ENCODE measurements at places on chromosomes 12 and 14.

- peak; percentile 39 for DNase-seq
Observed at GRCh38 chr12:95201056-95201670, 16.1 kb downstream of the FGD6 start.

DNA sequence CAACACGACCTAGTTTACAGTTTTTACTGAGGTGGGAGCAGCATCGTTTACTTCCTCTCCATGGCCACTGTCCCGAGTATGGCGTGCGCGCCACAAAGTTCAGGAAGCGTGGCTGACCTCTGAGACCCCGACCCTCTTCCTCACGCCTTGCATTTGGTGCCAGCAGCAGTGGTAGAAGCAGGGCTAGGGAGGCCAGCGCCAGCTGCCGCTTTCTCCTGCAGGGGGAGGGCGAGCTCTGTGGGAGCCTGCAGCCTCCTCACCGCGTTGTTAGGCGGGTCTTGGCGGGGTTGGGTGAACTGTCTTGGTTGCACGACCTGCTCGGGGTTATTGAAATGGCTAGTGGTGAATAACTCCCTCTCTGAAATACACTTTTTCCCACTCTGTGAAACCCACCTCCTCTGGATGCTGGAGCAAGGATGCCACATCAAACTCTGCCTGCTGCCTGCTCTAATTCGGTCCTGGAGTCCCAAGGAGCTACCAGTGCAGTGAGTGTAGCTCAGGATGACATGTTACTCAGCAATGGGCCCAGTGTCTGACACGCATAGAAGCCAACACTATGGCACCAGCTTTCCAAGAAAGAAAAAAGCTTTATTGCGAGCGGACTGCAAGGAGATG is 22.3 kb upstream of the TDRD9 start:
- DNase-seq: no peak

- DNase-seq: no peak
Observed at GRCh38 chr14:24613747-24614146, 4.3 kb upstream of the GZMH start.

GRCh38 chr12:115407036-115407435 is 723.1 kb upstream of the TBX3 start:
- DNase-seq: no peak

- DNase-seq: peak; percentile 94
Observed at GRCh38 chr12:10182354-10183049, 3.7 kb downstream of the TMEM52B start.

DNA sequence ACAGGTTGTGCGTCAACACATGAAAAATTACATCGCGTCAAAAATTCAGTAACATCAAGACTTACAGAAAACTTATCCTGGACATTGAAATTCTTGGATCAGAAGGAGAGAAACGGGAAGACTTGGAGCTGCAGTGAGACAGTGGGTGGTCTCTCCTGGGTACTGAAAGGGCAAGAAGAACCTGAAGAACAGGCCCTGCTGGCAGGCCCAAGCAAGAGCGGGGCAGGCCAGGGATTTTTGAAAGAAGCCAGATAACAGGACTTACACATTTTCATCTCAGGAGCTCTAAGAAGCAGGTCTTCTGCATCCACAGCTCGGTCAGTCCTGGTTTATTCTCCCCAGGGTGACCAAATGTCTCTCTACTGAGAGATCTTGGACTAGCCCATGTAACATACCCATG is 466.5 kb upstream of the SOX5 start:
- no peak for DNase-seq

DNA sequence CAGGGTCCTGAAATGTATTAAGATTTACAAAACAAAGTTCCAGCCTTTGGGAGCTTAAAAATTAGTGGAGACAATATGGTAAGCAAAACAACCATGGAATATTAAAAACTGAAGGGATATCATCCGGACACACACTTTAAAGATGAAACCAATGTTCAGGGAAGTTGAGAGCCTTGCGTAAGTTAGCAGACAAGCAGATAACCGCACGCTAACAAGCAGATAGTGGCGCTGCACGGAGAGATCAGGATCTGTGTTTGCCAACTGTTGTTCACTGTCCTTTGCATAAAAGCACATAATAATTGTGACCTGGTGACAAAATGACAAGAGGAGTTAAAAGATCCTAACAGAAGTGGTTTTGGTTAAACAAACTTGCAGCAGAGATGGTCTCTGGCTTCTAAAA is 14.3 kb upstream of the TMEM229B start:
- no peak for DNase-seq

DNA sequence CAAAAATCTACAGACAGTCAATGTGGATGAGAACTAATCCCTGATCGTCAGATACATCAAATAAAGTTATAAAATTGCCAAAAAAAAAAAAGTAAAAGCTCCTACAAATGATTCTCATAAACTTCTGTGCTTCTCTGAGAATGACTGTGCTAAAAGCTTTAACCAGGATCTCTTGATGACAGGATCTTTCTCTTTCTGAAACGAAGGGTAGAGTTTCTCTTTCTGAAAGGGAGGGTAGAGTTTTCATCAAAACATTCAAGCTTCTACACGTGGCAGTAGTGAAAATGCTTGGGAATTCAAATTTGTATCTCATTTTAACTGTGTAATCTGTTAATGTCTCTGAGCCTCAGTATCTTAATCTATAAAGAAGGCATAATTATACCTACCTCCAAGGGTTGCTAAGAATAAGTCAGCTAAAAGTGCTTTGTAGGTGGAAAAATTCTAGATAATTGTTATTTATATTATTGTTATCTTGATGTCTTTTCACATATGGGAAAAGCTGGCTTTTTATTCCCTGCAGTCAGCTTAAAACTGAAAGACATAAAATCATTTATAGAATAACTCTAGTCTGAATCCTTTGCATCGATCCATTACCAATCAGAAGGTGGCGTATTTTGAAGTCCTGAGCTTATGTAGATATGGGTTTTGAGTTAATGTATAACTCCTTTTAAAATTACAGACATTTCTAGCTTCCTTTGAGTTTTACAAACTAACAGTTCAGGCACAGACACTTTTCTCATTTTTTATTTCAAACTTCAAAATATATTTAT is 157.4 kb downstream of the DACT1 start:
- no peak for DNase-seq

- DNase-seq: no peak
Observed at GRCh38 chr12:109995361-109995685, 845 bp downstream of the GIT2 start.

DNA sequence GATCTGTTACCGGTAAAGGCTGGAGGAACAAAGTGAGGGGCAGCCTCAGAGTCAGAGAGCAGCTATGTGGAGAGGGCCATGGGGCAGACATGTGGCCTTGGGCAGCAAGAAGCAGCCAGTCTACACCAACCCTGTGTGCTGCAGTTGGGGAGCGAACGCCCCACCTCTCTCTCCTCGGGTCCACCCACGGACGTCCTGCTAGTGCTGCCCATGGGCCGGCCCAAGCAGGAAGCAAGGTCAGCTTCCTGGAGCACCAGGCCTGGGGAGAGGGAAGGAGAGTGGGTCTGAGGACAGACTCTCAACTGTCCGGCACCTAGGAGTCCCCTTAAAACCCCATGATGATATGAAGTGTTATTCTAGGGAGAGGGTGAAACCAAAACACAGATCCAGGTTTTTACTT is 254.8 kb upstream of the FKBP4 start:
- no peak for DNase-seq

- peak; percentile 81 for DNase-seq
Observed at GRCh38 chr14:55092341-55092740, 36.7 kb upstream of the LGALS3 start.

- no peak for DNase-seq
Observed at GRCh38 chr12:42677461-42677860, 87.9 kb upstream of the PRICKLE1 start.

GRCh38 chr14:34691206-34691605 is 23.2 kb downstream of the CFL2 start:
- DNase-seq: no peak

DNA sequence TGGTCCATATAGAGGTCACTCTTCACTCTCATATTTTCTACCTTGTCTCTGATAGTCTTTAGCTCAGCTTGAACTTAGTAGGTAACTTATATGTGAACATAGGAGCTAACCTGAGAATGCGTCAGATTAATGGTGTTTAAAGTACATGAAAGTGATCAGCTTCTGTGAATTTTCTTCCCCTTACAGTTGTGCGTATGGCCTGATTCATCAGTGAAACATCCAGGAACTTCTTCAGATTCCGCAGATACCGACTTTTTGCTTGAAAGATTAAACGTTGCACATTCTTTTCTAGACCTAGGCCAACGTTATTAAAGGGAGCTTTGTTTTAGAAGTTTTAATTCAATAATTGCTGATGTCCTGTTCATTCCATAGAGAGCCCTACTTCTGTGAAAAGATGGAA is 1945.1 kb upstream of the SEL1L start:
- DNase-seq: no peak

DNA sequence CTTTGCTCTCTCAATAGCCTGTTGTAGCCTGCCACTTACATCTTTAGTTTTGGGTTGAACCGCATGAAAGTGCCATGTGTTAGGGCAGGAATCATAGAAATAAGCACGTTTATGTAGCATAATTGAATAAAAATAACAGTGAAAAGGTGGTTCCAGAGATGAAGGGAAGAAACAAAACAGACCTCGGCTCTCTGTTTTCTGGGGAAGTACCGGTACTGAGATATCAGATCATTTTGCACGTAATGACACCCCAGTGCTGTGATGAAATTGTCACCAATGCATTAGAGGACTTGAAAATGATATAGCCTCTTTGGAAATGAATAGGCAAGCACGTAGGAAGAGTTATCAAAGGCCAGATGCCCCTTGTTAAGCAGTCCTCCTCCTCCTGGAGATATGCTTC is 42.5 kb upstream of the DLK1 start:
- DNase-seq: no peak

GRCh38 chr12:76037130-76038103 is 5.8 kb upstream of the PHLDA1 start:
- peak; percentile 91 for DNase-seq

- peak; percentile 21 for DNase-seq
Observed at GRCh38 chr14:61435563-61436337, 114.4 kb downstream of the PRKCH start.

DNA sequence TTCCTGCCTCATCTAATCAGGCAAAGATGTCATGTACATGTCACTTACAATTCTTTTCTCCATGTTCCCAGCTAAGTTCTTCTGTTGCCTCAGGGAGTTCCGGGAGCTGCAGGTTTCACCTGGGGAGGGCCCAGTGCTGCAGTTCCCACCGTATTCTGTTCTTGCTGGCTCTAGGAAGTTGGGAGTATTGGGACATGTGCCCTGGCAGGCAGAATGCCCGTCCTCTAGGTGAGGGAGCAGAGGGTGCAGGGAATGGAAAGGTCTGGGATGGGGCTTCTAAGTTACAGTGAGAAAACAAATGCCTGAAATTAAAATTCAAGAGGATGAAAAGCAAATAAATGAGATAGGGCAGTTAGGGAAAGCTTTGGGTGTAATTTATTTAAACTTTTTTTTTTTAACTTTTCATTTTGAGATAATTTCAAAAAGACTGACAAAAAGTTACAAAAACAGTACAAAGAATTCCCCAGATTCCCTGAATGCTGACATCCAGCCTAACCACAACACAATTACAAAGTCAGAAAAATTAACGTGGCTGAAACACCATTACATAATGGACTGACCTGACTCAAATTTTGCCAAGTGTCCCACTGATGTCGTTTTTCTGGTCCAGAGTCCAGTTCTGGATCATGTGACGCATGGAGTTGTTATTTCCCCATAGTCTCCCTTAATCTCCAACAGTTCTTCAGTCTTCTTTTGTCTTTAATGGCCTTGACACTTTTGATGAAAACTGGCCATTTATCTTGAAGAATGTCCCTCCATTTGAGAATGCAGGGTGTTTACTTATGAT is 187.2 kb upstream of the MYL2 start:
- DNase-seq: no peak

DNA sequence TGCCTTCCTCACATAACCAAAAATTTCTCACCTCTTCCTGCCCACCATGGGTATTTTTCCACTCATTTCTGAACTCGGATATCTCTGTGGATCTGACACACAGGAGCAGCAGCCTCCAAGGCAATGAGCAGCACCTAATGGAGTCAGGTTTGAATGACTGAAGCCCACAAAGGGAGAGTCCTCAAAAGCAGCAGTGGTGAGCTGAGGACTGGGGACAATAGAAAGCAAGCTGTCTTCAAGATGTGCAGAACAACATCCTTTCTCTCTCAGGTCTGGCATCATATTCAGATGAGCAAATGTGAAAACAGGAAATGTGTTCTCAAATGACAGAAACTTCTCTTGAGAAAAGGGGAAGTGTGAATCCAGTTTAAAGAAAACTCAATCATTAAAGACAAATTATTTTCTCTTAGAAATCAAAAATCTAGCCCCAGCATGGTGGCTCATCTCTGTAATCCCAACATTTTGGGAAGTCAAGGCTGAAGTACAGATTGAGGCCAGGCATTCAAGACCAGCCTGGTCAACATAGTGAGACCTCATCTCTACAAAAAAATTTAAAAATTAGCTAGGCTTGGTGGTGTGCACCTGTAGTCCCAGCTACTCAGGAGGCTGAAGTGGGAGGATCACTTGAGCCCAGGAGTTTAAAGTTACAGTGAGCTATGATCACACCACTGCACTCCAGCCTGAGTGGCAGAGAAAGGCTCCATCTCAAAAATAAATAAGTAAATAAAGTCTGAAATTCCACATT is 54.2 kb downstream of the C12orf42 start:
- no peak for DNase-seq

DNA sequence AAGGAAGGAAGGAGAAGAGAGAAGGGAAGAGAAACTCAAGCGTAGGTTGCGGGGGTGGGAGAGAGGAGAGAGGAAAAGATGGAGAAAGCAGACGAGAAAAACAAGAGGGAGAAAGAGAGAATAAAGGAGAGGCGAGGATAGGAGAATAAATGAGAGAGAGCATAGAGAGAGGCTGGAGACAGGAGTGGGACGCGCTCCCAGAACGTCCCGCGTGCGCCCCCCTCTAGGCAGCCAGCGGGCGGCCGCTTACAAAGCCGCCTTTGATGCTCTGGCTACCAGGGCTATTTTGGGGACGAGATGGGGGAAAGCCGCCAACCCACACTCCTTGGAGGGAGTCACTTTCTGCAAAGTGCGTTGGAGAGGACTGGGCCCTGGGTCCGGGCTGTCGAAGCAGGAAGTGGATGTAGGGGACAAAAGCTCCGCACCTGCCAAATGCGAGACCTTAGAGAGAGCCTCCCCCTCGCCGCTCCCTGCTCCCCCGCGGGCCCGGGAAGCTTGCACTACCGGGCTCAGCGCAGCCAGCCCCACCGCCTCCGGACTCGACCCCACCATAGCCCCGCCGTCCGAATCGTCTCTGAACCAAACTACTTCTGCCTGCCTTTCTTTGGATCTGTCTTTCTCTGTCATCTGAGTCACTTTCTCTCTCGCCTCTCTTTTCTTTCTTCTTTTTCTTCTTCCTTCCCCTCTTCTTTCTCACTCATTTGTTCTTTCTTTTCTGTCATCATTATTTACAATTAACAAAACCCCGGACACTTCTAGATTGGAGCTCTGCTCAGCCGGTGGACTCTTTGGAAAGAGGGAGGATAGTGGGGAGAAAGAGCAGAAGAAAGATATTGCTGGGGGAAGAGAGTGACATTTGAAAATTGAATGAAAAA is 8.0 kb downstream of the ASCL1 start:
- DNase-seq: no peak

- no peak for DNase-seq
Observed at GRCh38 chr12:62170241-62170640, 90.0 kb upstream of the USP15 start.
